Activated T-helper 17 cell treated with anti-CD3 and anti-CD28 coated beads, Interleukin-2, amount 50 U/mL, for 72 hours (primary cell): ENCODE measurements at places on chromosomes 6 and 20.

DNA sequence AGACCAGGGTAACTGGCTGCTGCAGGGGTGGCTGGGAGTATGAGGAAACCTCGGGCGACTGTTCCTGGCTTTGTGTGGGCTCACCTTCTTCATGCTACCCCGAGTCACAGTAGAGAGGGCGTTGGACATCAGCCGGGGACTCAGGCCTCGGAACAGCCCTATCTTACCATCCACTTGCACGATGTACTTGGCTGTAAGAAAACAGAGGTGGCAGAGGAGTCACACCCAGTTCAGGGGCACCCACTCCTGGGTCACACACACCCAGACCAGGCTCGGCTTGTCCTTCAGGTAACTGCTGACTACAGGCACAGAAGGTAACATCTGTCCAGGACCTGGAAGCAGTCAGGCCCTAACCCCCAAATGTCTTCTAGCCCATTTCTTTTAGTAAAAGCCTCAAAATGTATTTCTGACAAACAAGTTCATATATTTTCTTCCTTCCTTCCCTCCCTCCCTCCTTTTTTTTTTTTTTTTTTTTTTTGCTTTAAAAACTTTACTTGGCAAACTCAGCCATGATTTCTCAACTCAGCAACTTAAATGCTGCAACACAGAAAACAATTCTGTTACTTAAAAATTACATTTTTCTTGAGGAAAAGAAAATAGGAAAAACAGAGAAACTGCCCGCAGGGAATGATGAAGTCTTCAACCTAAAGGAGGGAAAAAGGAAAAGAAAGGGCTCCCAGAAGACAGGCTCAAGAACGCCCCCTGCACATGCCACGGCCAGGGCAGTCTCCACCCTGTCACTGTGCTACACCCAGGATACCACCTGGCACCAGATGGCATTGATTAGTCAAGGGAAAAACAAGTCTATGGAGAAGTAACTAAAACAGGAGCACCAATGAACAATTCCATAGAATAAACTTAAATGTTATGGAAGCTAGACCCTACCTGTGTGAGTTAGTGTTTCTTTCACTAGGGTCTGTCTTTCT is 7.3 kb downstream of the MTCH1 start:
- no peak for ATAC-seq

GRCh38 chr6:151502499-151502898 is 8.7 kb downstream of the CCDC170 start:
- peak; percentile 47 for ATAC-seq

- ATAC-seq: peak; percentile 63
These were observed 79.6 kb downstream of the KHDC1L start for GRCh38 chr6:73145690-73146089.

DNA sequence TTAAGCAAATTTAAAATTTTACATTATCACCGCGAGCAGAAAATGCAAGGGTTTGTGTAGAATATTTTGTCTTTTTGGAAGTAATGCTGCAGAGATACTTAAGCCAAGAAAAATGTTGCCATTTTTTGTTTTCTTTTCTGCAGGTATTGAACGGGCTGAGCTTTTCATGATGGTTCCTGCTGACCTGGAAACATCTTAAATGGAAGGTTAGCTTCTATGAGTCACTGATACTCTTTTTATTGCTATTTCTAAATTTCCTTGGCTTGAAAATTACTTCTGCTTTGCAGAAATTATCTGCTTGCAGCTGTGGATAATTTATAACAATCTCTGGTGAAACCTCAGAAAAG is 12.7 kb downstream of the SYTL3 start:
- ATAC-seq: no peak

GRCh38 chr6:103277936-103278335 is 1581.8 kb downstream of the HACE1 start:
- ATAC-seq: no peak

- no peak for ATAC-seq
These were observed 30.3 kb downstream of the GTF2H5 start for GRCh38 chr6:158198461-158198860.

DNA sequence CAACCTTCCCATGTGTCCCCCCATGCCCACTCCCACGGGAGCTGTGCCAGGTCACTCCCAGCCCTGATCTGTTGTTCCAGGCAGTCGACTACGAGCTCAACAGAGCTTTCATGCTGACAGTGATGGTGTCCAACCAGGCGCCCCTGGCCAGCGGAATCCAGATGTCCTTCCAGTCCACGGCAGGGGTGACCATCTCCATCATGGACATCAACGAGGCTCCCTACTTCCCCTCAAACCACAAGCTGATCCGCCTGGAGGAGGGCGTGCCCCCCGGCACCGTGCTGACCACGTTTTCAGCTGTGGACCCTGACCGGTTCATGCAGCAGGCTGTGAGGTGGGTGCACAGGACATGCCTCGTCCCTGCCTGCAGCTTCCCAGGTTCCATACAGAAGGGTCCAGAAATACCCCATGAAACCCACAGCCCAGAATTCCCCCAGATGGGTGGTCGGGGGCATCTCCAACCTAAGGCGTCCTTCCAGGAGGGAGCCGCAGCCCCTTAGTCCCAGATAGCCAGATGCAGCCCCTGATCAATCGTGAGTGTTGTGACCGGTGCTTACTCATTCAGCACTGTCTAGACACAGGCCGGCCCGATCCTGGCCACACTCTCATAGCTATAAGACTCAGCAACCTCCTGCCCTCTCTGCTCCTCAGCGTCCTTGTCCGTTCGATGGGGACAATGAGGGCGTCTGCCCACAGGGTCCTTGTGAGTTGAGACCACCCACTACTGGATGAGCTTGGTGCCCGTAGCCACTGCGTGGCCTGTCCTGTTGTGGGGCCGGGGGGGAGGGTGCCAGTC is 142.1 kb downstream of the TAF4 start:
- ATAC-seq: no peak
